ENCODE measurements at places on chromosomes 1 and 21.
A peak's percentile ranks its signal among the peaks of the same experiment; 100 is the strongest.

DNA sequence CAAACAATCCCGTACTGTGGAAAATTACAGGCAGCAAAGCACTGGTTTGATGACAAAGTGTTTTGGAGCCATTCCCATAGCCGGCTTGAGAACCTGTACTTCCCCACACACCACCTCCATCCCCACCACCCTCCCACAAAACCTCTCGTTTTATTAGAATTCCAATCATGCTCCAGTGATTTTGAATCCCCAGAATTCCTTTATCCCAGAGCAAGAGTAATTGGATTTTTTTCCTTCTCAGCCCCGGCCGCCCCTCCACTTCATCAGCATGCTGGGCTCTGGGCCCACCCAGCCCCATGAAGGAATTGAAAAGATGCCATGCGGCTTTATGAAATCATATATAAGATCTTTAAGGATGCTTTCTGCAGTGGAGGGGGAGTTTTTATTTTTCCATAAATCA lies 136.6 kb downstream of the OMA1 start:
- DNase-seq: no peak
- no peak overlapping the region for H3K27ac ChIP-seq
- no peaks in the 10 kb centered on the region for H3K36me3 ChIP-seq
- no peaks in the 10 kb centered on the region for H3K27me3 ChIP-seq

- no peaks in the 10 kb centered on the region for H3K36me3 ChIP-seq
- H3K27me3 ChIP-seq: no peaks in the 10 kb centered on the region
- H3K4me1 ChIP-seq: peaks cover 14% of the 10 kb centered on the region
- H3K4me3 ChIP-seq: no peak overlapping the region
- peak; percentile 3 for DNase-seq
These were observed 419.5 kb upstream of the DEPDC1 start for GRCh38 chr1:68916221-68916902.

GRCh38 chr21:42112857-42113256 lies 41.7 kb downstream of the UMODL1 start:
- no peak for DNase-seq
- H3K27ac ChIP-seq: no peak overlapping the region
- no peak overlapping the region for H3K4me3 ChIP-seq
- no peaks in the 10 kb centered on the region for H3K36me3 ChIP-seq

GRCh38 chr21:43718872-43719747 lies at the start of gene PDXK:
PDXK (plus strand) TSS chr21:43719129; CDS start chr21:43719295, 166 bp downstream.
- peaks cover 9% of the 10 kb centered on the region for H3K4me1 ChIP-seq
- peak; percentile 84 for DNase-seq
- no peaks in the 10 kb centered on the region for H3K36me3 ChIP-seq
- H3K27me3 ChIP-seq: no peaks in the 10 kb centered on the region
- peak within 1 kb of the TSS; percentile 85 for H3K27ac ChIP-seq
- peak within 1 kb of the TSS; percentile 92 for H3K4me3 ChIP-seq

- H3K27ac ChIP-seq: no peak overlapping the region
- H3K27me3 ChIP-seq: no peaks in the 10 kb centered on the region
- no peaks in the 10 kb centered on the region for H3K36me3 ChIP-seq
- H3K4me3 ChIP-seq: no peak overlapping the region
These were observed 16.1 kb upstream of the PSMD4 start for GRCh38 chr1:151238467-151238739.
